ENCODE measurements at places on chromosomes 4 and X.

DNA sequence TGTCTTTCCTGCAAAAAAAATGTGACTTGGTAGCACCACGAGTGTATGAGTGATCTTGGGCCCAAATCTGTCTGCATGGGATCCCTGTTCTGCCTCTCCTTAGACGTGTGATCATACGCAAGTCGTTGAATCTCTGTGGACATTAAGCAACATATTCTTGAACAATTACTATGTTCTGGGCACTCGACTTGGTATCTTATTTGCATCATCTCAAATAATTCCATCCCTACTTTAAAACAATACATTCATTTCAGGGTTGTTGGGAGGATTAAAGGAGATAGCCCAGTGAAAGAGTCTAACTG, 145.4 kb upstream of the CPEB2 start:
- no peak for DNase-seq

DNA sequence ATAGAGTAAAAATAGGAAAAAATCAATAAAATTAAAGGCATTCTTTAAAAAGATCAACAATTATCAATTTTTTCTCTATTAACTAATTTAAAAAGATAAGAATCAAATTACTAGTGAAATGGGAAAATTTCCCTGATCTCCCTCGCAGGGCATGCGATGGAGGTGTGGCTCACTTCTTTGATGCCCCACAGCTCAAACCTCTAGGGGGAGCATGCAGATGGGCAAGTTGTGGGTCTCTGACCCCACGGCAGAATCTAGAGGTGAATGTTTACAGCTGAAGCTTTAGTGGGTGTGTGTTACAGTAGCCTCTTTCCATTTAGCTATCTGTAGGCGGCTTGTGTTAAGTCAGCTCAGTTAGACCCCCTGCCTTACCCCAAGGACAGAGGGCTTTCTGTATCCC, 1348.8 kb downstream of the PCDH18 start:
- DNase-seq: no peak

DNA sequence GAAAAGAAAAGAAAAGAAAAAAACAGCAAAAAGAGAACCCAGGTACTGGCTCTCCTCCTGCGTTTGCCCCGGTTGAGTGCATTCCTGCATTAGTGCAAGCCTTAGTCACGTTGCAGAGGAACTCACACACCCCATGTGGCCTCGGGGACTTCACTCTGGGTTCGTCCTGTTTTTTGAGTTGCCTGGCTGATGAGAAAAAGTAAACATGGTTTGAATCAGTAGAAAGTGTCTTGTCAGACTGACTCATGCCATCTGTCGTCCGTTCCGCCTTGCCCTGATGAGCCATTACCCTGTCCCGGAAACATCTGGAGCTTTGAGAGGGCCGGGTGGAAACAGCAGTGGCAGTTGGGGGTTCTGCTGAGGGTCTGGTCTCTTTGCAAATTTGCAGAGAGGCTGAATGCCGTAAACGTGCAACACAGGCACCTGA, 16.3 kb downstream of the CD99 start:
- DNase-seq: no peak

- DNase-seq: no peak
These were observed 52.0 kb downstream of the DTHD1 start for GRCh38 chr4:36333303-36333877.

- no peak for DNase-seq
These were observed 120.6 kb downstream of the REELD1 start for GRCh38 chr4:146334862-146335449.
